Iris pigment epithelial cell (primary cell): ENCODE measurements at places on chromosomes 12 and 14.
A peak's percentile ranks its signal among the peaks of the same experiment; 100 is the strongest.

DNA sequence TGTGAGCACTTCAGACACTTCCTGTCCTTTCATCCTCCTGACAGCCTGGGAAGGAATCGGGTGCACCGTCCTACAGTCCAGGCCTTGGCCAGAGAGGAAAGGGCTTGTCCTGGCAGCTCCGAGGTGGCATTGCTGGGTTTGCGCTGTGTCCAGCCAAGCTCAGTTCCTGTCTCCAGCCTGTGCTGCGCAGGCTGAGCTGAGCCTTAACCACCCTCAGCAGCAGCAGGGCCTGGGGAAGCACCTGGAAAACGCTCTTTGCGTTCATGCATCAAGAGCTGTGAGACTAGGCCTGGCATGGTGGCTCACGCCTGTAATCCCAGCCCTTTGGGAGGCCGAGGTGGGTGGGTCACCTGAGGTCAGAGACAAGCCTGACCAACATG is 33.7 kb upstream of the EML1 start:
- no peak for DNase-seq

GRCh38 chr12:49559011-49559675 is 8.8 kb downstream of the MCRS1 start:
- DNase-seq, result no peak

GRCh38 chr14:64998455-64998931 is 11.8 kb downstream of the FNTB start:
- DNase-seq, result peak; percentile 28

DNA sequence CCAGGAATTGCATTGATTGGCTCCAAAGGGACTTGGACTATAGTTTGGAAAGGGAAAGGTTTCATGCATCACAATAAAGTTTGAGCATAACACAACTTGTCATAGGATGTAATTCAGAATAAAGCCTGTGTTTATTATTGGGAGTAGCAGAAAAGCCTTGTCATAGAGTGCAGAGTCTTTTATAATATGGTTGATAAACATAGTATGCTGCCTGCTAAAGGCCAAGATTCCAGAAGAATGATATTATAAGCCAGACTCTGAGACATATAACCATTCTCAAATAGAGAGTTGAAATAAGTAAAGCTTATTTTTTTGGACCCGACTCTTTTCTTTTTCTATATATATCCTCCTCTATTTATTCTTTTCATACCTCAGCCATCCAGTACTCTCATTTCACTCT is 207.3 kb downstream of the LRIG3 start:
- DNase-seq, result no peak

DNA sequence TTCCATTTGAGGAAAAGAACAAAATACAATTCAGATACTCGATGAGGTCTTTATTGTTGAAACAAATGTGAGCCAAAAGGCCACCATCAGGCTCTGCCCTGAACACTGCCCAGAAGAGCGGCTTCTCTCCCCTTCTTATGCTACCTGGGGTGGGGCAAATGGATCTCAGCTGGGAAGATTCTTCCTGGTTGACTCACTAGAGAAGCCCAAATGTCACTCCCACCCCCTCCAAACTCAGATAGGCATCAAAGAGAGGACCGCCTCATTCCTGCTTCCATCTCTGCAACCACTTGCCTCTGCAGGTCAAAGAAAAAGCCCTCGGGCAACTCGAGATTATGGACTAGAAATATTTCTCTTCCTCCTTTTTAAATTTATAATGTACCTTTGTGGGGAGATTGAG is 55.8 kb downstream of the TBX3 start:
- DNase-seq, result no peak

DNA sequence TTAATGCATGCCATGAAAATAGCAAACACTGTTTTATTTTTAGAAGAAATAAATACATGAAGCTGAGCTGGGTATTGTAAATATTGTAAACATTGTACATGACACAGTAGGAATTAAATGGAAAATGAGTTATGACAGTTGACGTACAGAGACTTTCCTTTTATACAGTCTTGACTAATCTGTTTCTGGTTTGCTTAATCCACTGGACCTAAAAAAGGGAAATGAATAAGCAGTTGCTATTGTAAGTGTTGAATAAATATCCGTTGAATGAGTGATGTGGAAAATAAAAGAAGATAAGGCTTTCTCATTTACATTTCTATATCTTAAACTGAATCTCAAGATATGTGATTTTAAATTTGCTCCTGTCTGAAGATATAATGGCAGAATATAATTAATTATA is 15.0 kb downstream of the PMCH start:
- peak; percentile 46 for DNase-seq

GRCh38 chr12:1799051-1799881 is 21.1 kb upstream of the LRTM2 start:
- DNase-seq, result no peak

DNA sequence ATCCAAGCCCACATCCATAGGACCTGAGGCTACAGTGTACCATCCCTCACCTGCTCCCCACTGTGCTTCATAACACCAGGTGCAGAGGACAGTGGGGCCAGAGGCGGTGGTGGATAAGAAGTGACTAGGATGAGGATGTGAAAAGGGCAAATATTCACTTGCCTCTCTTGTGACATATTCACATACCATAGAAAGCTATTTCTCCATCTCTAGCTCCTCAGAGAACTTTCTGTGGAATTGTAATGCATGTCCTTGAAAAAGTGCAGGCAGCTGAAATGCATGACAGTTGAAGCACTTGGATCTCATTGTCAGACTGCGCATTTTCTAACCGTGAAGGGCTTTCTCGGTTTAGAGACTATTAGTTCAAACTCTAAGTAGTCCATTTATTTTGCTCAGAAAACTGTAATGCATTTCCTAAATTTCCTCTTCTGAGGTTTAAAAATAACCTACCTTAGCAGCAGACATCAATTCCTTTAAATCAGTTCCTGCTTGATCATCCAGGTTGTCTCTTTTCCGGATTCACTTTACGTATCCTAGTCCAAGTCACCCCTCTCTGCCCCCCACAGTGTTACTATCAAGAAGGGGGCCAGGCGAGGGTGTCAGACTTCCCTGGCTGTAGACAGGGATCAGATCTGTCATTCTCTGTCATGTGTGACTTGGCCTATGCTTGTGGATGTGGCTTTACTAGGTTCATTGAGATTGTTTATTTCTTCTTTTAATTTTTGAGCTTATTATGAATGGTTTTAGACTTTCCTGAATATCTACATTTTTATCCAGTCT is 984.0 kb upstream of the TMEM132C start:
- no peak for DNase-seq

DNA sequence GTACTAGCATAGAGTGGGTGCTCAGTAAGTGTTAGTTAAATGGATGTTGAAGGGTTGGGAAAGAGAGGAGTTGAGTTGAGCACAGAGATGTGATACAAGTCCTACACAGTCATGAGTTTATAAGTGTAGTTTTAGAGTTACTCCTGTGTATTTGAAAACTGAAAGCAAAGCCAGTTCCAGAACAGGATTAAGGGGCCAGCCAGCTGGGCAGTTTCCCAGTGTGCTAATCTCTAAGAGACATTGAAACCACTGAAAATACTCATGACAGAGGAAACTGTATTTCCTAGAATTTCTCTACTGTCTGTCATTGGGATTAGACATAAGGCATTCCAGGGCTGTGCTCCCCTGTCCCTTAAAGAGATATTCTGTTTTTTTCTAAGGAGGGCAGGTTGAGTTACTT is 101.0 kb downstream of the DERA start:
- DNase-seq, result peak; percentile 89

GRCh38 chr12:31362759-31363415 is 36.9 kb upstream of the SINHCAF start:
- no peak for DNase-seq
